ENCODE measurements at places on chromosomes 4 and X.

- peak; percentile 84 for DNase-seq
Measured at GRCh38 chr4:169160825-169161224, 109.9 kb downstream of the SH3RF1 start.

DNA sequence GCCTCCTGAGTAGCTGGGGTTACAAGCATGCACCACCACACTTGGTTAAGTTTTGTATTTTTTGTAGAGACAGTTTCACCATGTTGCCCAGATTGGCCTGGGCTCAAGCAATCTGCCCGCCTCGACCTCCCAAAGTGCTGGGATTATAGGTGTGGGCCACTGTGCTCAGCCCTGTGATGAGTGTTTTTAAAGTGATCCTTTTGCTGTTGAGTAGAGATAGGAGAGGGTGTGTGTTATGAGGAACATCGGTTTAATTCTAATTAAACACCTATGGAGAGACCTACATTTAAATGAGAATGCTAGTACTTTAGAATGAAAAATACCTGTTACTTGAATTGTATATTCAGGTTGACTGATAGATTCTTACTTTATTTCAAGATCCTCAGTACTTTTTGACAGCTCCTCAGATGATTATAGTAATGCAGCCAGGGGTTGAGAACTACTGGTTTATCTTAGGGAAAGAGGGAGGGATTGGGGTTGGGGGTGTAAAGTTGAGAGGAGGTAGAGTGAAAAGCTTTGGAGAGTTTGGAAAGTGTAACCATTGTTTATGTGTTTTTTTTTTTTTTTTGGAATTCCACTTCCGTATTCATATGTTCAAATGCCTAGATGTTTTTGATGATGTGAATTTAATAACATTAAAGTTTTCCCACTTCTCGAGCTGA lies 36.8 kb upstream of the DCK start:
- DNase-seq: no peak

- no peak for DNase-seq
Measured at GRCh38 chrX:18933617-18934016, 50.3 kb downstream of the PHKA2 start.

GRCh38 chr4:159433337-159433736 lies 330.5 kb downstream of the RAPGEF2 start:
- peak; percentile 29 for DNase-seq

DNA sequence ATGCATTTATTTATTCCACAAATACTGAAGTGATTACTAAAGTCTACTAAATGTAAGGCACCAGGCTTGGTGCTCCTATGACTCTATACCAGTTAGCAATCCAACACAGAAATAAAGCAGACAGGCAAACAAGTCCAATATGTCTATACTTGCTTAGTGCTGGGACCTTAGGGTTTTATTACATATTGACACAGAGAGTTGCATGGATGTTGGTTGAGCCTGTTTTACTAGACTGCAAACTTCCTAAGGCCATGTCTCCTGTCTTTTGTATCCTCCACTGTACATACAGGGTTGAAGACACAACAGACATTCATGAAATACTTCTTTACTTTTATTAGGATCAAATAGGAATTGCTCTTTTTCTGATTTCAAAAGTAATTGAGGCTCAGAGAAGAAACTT lies 69.0 kb downstream of the LNX1 start:
- DNase-seq: no peak
